Mucosa of descending colon (tissue), 3 donors: ENCODE measurements at places on chromosomes 6 and 20. TPM values are rescaled to one million over a fixed set of nuclear protein-coding genes. Genes with fewer than 3 reads are reported as not detected.
A peak's percentile ranks its signal among the peaks of the same experiment; 100 is the strongest.

Gene KCNB1
- 2.3 TPM for total RNA-seq

Gene EYS
- total RNA-seq: 0.61 TPM

Gene AVP
- not detected for total RNA-seq

Gene DEFB125
- total RNA-seq: not detected

Gene TMEM244
- total RNA-seq: not detected

Gene MDFI
- 2.2 TPM for total RNA-seq

Gene SLC17A3
- total RNA-seq: not detected

Gene ASIP
- not detected for total RNA-seq

Gene ZC3H12D
- 8.9 TPM for total RNA-seq

Gene IER3
- 183 TPM for total RNA-seq

Gene RFX6
- total RNA-seq: 0.25 TPM

Gene FAM120B
- total RNA-seq: 30.7 TPM

GRCh38 chr6:118186672-118187567 is 279.9 kb downstream of the SLC35F1 start:
- no peak for DNase-seq

- DNase-seq: no peak
Measured at GRCh38 chr20:45246109-45246508, 8.3 kb downstream of the SLPI start.

DNA sequence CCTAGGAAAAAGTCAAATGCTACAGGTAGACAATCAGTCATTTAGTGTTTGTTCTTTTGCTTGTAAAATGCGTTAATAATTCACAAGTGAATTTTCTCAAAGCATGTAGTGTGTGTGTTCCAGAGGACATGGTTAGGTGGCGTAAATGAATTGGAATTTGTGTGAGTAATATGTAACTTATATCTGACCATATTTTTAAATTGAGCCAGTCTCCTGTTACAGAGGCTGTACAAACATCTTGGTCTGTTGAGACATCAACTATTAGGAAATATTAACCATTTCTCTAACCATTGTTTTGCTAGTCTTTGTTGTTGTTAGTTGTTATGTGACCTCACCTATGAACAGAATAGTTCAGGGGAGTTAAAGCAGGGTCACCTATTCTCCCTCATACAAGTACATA is 22.7 kb downstream of the MCM8 start:
- DNase-seq: no peak

DNA sequence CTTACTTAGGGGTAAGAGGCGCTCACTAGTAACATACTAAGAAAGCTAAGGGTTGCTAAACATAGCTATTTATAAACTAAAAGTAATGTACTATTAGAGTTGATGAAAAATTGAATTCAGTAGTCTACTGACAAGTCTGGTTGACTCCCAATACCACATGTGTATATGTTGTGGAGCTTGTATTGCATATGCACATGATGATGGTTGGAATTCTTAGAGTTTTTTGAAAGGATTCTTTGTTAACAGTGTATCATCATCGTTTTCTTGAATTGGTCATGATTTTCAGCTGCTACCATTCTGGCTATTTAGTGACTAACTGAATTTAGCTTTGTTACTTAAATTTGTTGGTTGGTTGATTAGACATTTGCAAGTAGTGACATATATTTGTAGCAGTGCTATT is 27.2 kb downstream of the ABRACL start:
- DNase-seq: no peak

GRCh38 chr6:168018664-168019063 is 21.2 kb downstream of the KIF25 start:
- peak; percentile 1 for DNase-seq

GRCh38 chr20:57909763-57910331 is 200.0 kb upstream of the PMEPA1 start:
- no peak for DNase-seq

- DNase-seq: peak; percentile 26
Measured at GRCh38 chr6:27505209-27506027, 32.5 kb upstream of the ZNF184 start.

DNA sequence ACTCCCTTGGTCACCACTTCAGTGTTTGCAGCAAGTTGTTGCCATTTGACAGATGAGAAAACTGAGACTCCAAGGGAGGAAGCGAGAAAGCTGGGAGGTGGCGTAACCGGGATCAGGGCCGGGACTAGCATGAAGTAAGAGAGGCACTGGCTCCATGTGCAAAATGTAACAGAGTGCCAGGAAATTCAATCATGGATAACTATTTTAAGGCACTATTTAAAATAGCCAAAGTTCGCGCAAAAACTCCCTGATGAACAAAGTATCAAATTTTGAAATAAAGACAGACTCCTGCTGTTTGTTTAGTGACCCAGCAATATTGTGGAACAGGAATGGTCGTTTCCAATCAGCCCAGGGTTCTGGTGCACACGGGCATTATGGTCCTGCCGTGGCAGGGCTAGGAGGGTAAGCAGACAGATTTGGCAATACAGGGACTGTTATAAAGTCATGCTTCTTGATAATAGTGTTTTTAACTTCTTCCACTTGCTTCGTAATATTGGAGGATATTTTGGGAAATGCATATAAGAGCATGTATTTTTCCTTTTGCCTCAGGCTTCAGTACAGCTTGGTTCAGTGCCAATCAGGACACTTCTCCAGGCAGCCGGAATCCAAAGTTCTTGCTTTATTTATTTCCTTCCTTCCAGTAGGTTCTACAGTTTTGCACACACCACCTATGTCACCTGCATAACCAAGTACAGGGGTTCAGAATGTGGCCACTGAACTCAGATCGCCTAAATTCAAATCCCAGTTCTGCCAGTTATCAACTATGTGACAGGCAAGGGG is 141.6 kb downstream of the EYA2 start:
- no peak for DNase-seq

DNA sequence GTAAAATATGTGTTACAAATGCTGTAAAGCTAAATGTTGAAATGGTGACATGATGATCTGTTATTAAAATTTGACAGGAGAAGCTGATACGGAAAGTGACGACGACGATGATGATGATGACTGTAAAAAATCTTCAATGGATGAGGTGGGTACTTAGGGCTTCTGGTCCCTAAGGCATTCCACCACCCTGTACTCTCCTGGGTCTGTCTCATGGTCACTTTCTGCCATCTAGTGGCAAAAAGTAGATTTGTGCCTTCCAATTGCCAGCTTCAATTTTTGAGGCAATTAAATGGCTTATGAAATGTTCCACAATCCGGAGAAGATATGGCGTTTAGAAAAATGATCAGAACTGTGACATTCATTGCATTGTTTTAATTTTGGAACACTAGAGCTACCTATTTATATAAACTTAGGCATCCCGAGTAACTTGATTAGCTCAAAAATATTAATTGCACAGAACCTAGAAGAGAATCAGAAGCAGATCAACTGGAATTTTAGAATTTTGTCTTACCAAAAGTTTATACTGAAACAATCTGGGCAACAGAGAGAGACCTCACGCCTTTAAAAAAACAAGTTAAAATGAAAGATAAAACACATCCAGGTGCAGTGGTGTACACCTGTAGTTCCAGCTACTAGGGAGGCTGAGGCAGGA is 346.5 kb upstream of the PLCB4 start:
- DNase-seq: no peak

DNA sequence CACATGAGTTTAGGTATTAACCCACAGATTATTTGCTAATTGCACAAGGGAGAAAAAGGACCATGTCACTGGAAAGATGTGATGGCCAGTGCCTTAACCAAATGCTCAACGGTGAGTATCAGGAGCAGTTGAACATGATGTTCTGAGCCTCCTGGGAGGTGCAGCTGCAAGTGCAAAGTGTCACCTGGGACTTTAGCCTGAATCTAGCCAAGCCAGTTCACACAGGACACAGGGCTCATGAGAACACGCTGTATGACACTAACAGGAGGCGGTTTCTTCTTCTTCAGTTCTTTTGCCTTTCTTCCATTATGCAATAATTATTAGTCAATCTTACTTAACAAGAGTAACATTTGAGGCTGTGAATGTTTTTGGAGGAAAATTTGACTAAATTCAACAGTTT is 225.3 kb downstream of the THBS2 start:
- DNase-seq: no peak

DNA sequence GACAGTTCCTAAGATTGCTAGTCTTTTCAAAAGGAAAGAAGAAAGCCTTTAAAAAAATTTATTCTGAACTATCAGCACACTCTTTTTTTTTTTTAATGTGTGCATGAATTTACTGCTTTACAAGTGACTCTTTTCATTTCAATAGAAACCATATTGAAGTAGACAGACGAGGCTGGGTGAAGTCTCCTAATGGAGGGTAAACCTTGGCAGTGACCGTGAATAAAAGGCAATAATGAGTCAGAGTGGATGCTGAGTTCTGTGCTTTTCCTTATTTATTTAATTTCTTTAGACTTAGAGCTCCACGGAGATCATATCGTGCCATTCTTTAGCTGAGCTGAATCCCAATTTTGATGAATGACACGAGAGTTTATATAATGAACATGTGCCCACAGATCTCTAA is 196.9 kb downstream of the PRL start:
- no peak for DNase-seq

DNA sequence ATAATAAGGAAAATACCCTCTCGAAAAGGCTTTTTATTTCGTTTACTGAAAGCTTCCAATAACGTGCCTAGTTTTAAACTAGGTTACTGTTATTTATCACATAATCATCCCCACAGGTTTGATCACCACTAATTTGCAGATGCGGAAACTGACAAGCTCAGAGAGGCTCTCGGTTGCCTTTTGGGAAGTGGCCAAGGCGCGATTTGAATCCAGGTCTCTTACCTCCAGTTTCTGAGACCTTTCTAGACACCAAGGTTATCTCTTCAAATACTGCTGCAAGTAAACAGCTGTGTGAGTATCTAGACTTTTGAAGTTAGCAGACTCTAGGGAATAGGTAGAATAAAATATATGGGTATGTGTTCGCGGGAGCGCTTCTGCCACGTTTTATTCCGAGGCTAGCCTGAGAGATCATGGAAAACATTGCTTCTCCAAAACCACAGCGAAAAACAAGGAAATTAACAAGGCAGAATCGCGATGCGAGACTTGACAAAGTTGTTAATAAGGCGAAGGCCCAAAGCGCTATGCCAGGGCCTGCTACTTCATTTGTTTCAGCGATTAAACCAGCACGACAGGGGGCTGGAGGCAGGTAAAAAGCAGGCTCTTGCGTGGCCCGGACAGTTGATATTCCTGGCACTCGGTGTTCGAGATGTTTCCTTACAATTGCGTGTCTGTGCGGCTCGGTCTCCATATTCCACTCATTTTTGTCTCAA is 1.8 kb upstream of the JARID2 start:
- no peak for DNase-seq

DNA sequence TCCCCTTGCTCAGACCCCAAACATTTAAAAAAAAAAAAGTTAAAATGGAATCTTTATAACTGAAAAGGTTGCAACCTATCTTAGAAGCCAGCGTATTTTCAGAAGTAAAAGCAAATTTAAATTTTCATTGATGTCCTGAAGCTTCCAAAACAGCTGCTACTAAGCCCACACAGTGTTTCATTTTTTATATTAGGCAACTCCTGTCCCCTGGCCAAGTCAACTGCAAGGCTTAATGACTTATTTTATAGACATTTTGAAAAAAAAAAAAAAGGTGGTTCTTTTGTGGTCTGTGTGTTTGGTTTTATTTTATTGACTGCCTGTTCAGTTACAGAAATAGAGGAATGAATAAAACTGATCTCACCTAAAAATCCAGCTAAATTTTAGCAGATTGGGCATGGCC is 13.0 kb downstream of the CFAP61 start:
- no peak for DNase-seq

DNA sequence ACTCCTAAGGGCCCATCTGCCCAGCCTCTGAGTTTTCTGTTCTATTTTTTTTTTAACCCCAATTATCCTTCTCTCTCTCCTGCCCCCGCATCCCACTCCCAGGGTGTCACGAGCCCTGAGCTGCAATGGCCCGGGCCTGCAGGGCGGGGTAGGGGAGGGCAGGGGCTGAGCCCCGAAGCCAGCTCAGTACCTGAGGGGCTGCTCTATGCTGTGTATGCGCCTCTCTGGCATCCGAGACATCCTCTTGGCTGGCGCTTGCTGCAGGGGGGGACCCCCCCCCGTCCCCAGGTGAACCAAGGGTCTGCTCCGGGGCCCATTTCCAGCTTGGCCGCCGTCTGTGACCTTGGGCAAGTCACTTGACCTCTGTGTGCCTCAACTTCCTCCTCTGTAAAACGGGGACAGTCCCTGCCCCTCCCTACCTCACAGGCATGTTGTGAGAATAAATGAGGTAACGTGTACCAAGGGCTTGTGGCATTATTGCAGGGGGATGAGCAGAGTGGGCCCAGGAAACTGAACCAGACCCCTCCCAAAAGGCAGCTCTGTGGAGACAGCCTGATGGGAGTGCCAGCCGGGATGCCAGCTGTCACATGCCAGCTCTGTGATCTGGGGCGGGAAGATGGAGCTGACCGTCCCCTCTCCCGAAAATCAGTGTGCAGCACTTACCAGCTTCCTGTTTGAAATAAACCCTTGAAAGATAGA is 13.0 kb upstream of the MYL9 start:
- no peak for DNase-seq

DNA sequence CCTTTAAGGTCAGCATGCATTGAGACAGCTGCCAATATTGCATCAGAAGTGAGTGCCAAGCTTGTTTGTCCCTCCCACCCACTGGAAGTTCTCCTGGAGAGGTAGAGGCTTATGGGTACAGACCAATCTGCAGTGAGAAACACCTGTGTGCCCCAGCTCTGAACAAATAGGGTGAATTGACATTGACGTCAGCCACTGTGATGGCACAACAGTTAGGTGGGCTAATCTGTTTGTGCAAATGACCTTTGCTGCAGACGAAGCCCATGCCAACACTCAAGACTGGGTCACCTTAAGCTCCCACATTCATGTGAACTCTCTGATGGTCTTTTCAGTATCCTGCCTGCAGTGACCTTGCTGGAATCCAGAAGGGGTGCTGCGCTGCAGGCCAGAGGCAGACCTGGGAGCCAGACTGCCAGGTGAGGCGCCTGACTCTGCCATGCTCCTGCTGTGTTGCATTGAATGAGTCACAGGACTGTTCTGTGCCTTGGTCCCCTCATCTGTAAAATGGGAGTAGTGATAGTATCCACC is 99.9 kb downstream of the ALDH8A1 start:
- DNase-seq: no peak

DNA sequence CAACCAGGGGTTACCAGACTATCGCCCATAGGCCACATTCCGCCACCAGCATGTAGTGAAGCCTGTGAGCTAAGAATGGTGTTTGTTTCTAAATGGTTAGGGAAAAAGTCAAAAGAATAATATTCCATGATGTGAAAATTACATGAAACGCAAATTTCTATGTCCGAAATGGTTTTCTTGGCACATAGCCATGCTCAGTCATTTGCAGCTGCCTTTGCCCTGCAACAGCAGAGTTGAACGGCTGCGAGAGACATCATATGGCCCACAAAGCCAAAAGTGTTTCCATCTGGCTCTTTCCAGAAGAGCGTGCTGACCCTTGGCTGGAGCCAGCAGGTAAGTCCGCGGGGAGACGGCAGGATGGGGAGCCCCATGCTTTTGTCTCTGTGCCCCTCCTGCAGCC is 60.7 kb downstream of the FAM120B start:
- no peak for DNase-seq

GRCh38 chr20:21808863-21809664 is 103.6 kb downstream of the PAX1 start:
- peak; percentile 56 for DNase-seq

- DNase-seq: no peak
Measured at GRCh38 chr6:148846778-148847761, 100.2 kb downstream of the UST start.

- no peak for DNase-seq
Measured at GRCh38 chr6:164150232-164150631, 735.7 kb downstream of the QKI start.
